ENCODE measurements at places on chromosomes 1 and 21.

DNA sequence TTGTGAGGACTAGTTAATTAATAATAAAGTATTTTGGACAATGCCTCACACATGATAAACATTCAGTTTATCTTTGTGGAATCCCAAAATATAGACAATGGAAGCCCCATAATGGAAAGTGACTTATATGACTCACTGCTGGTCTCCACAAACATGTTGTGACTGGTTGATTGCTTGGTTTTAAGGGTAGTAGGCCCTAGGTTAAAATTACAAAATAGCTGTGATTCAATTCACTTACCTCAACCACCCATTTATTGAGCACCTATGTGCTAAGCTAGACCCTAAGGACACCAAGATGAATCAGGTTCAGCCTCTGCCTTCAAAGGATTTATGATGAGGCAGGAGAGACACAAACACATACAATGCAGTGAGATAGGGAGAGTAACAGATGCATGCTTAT, 42.4 kb downstream of the KANK4 start:
- no peak for DNase-seq

DNA sequence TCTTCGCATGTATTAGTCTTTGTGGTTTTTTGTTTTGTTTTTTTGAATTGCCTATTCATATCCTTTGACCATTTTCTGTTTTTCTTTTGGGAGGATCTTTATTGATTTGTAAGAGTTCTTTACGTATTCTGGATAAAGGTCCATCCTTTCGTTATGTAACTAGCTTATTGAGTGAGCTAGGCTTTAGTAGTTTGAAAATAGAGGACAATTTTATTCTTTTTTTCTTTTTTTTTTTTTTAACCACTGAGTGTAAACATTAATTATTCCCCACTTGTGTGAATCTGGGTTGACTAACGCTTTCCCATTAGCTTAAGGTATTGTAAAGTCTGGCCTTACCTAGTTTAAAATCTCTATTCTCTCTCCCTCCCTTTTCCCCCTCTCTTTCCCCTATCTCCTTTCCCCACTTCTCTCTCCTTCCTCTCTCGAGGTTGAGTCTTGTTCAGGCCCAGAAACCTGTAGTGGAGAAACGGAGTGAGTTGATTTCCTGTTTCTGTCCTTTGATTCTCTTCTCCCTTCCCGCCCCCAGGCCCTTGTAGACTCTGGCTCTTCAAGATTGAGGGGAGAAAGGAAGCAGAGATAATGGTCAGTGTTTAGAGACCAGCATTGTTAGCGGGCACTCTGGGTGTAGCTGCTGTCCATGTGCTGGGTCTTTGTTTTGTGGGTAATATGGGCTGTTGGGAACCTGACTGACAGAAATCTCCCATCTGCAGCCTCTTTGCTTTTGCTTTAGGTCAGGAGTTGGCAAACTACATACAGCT, 1.5 kb downstream of the MORC3 start:
- DNase-seq = no peak

- DNase-seq = no peak
These were observed 981.7 kb upstream of the B3GALT2 start for GRCh38 chr1:194167956-194168640.

GRCh38 chr1:24955161-24955560, 25.1 kb upstream of the RUNX3 start:
- DNase-seq = no peak

Measured in SK-N-MC (cell line).